ENCODE measurements at places on chromosomes 4 and X. TPM values are rescaled to one million over a fixed set of nuclear protein-coding genes. Genes with fewer than 3 reads are reported as not detected.

SPANXB1 gene
- not detected for total RNA-seq

DNA sequence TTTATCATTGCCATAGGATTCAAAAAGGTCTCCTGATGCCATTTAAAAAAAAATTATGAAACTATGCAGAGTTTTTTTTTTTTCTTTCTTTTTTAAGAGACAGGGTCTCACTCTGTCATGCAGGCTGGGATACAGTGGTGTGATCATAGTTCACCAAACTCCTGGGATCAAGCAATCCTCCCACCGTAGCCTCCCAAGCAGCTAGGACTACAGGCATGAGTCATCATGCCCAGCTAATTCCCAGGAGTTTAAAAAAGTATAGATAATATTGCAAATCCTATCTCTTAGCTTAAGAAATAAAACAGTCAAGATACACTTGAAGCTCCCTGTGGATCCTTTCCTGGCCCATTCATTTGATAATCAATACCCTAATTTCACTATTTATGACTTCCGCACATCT is 58.6 kb upstream of the PRSS48 start:
- DNase-seq, result no peak

- DNase-seq, result no peak
Measured at GRCh38 chr4:3879681-3880614, 113.8 kb downstream of the ADRA2C start.

- DNase-seq, result no peak
Measured at GRCh38 chr4:187940299-187940698, 55.3 kb upstream of the ZFP42 start.

GRCh38 chrX:21779095-21779494 is 21.2 kb upstream of the SMPX start:
- DNase-seq, result no peak

DNA sequence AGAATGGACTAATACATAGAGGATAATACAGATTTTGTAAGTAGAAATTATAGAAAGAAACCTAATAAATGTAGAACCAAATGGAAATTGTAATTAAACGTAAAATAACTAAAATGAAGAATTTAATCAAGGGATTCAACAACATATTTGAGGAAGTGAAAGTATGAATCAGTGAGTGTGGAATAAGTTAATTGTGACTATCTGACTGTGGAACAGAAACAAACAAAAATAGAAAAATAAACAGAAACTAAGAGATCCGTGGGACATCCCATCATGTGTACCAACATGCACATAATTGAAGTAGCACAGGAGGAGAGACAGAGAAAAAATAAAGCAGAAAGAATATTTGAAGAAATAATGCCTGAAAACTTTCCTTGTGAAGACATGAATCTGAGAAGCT is 208.6 kb upstream of the TACR3 start:
- DNase-seq, result no peak

- DNase-seq, result no peak
Measured at GRCh38 chr4:136558940-136559494, 973.3 kb downstream of the PCDH18 start.

- no peak for DNase-seq
Measured at GRCh38 chr4:75745721-75746199, 21.4 kb downstream of the USO1 start.

DNA sequence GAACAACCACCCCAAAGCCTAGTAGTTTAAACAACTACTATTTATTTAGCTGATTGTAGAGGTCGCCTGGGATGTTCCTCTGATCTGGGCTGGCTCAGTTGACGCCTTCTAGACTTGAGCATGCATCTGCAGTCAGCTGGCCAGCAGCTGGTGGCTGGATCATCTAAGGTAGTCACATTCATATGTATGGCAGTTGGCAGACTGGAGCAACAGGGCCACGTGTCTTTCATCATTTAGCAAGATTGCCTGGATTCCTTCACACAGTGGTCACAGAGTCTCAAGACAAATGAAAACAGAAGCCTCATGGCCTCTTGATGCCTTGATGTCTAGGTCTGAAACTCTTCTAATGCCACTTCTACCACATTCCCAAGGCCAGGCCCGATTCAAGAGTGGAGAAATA is 220.6 kb upstream of the S100G start:
- no peak for DNase-seq

- DNase-seq, result no peak
Measured at GRCh38 chr4:89800527-89801103, 36.3 kb downstream of the SNCA start.

DNA sequence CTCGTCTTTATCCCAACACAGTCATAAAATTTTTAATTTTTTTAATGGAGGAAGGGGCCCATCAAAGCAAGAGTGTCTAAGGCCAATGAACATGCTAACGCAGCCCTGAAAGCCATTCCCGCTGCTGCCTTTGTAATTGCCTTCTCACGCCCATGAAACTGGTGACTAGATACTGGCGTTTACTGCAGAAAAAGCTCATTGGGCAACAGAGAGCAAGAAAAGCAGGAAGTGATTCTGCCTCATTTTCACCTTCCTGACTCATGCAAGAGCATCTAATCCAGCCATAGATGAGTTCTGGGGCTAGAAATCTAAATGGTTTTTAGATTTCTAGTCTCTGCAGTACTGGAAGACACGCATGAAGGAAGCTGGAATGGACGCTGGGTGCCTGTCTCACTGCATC is 72.5 kb downstream of the ANXA3 start:
- DNase-seq, result no peak
